ENCODE measurements at places on chromosomes 5 and 9. TPM values are rescaled to one million over a fixed set of nuclear protein-coding genes. Genes with fewer than 3 reads are reported as not detected.

CDKN2B gene
- 10.2 TPM for total RNA-seq

GPBP1 gene
- total RNA-seq = 62.3 TPM

PCDHGA10 gene
- total RNA-seq = 1.2 TPM

TMEM252 gene
- total RNA-seq = not detected

KLF4 gene
- 6.9 TPM for total RNA-seq

SNCB gene
- total RNA-seq = 1.3 TPM

PITX1 gene
- total RNA-seq = 0.38 TPM

GLDC gene
- 0.85 TPM for total RNA-seq

KCNV2 gene
- total RNA-seq = not detected

SPATA31D4 gene
- not detected for total RNA-seq

RORB gene
- under 0.01 TPM for total RNA-seq

ELAVL2 gene
- total RNA-seq = not detected

PAM gene
- 232 TPM for total RNA-seq

ZNF658 gene
- 5.4 TPM for total RNA-seq

CD74 gene
- total RNA-seq = 0.38 TPM

GFI1B gene
- total RNA-seq = not detected

GMCL2 gene
- not detected for total RNA-seq

SLC27A6 gene
- not detected for total RNA-seq

AMBP gene
- not detected for total RNA-seq

MARCOL gene
- not detected for total RNA-seq

CCNO gene
- under 0.01 TPM for total RNA-seq

POU5F2 gene
- total RNA-seq = 0.85 TPM

MEIKIN gene
- not detected for total RNA-seq

GNG10 gene
- total RNA-seq = 102 TPM

RMRP gene
- total RNA-seq = 3,474 TPM

CNTFR gene
- not detected for total RNA-seq

SOWAHA gene
- total RNA-seq = not detected

ANAPC2 gene
- total RNA-seq = 21.5 TPM

SIT1 gene
- total RNA-seq = not detected

PRR7 gene
- total RNA-seq = 10.9 TPM

PCDHGA3 gene
- 1.7 TPM for total RNA-seq

STXBP1 gene
- 19.6 TPM for total RNA-seq
